ENCODE measurements at places on chromosomes 7 and 10.

DNA sequence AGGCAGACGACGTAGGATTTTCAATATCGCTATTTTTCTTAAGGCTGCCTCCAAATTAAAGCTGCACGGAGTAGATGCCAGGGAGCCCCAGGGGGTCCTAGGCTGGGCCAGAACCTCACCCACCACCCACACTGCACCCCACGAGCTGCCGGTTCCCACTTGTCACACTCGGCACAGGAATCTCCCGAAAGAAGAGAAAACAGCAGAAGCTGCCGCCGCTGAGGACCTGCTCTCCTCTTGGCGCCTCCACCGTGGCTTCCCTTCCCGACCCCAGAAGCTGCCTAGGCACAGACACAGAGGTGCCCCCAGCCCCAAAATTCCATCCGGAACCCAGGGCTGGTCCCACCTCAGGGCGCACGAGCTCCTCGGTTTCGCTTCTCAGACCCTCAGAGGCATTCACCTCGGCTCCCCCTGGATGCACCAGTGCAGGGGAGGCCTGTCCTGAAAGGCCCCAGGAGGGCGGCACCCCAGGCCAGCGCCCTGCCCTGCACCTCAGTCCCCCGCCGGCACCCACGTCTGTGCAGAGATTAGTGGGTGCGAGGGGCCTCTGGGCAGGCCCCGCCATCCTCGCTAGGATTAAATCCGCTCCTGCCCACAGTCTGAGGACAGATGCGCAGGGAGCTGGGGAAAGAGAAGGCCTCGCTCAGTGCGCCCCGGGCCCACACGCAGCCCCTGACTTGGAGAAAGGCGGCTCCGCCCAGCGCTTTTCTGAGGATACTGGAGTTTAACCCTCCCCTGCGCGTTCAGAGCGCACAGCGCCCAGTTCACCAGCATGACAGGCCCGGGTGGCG is 99.2 kb downstream of the PTPRN2 start:
- no peak for DNase-seq

GRCh38 chr7:47938574-47939165 is 9.6 kb downstream of the PKD1L1 start:
- DNase-seq, result no peak

DNA sequence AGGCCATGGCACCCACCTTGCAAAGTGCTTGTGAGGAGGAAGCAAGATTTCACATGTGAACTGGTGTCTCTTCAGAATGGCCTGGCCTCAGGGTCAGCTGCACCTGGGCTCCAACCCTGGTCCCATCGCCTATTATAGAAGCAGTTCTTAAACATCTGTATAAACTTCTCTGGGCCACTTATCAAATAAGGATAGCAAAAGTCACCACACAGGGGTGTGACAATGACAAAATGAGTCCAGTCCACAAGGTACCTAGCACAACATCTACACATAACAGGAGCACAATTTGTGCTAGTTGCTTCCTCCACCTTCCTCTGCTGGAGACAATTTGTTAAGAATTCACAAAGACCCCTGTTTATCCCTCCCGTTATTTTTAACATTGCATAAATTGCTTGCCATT is 340.6 kb upstream of the ZMIZ1 start:
- DNase-seq, result no peak

GRCh38 chr10:123045961-123046731 is 37.3 kb downstream of the ACADSB start:
- DNase-seq, result no peak

GRCh38 chr7:29588900-29589696 is 25.5 kb downstream of the PRR15 start:
- DNase-seq, result no peak

DNA sequence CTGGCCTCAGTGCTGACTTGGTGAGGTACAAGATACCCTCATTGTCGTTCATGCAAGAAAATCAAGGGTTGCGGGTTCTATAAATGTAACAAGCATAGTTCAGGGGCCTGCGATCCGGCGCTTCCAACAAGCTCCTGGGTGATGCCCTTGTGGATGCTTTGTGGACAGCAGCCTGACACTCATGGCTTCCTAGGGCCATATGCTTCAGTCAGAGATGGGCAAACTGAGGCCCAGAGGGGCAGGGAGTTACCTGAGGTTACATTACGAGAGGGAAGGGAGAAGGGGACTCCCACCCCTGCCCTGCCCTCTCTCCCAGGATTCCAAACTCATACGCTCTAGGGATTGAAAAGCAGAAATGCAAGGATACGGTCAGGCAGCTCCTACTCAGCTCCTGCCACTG is 296.3 kb upstream of the ZMIZ1 start:
- no peak for DNase-seq
